ENCODE measurements at places on chromosomes 4 and X.

GRCh38 chr4:176838601-176839433 is 46.1 kb upstream of the VEGFC start:
- peak; percentile 63 for DNase-seq

DNA sequence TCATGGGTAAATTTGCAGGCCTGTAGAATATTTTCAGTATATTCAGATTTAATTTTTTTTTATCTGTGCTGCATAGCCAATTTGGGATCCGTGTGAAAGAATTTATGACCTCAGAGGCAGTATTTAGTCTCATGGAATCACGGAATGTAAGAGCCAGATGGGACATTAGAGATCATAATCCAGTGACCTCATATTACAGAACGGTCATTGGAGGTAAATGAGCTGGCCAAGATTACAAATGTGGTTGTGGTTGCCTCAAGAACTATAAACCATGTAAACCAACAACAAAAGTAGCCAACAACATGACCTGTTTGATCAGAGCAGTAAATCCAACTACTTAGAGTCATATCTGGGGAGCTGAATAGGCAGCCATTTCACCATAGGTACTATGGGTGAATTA is 71.6 kb downstream of the AMOT start:
- no peak for DNase-seq

DNA sequence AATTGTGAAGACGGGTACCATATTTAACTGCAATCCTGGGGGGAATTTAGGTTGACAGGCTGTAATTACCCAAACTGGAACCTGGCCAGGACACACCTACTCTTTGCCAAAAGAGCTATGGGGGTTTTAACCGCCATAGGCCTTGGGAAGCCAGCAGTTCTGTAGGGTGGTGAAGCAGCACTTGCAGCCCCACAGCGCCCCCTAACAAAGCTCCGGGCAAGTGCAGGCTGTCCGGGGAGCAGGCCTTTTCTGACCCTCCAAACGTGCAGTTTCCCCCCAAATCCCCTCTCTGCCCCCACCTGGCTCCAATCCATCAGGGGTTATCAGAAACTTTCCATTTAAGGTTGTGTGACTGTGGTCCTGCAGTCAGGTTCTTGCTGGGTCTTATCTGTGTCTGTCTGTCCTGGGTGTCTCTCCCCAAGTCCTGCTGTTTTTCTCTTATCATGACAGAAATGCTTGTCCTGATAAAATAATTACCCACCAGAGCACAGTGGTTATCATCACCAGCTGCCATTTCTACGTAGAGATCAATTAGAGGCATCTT is 350.9 kb downstream of the MID1IP1 start:
- no peak for DNase-seq

DNA sequence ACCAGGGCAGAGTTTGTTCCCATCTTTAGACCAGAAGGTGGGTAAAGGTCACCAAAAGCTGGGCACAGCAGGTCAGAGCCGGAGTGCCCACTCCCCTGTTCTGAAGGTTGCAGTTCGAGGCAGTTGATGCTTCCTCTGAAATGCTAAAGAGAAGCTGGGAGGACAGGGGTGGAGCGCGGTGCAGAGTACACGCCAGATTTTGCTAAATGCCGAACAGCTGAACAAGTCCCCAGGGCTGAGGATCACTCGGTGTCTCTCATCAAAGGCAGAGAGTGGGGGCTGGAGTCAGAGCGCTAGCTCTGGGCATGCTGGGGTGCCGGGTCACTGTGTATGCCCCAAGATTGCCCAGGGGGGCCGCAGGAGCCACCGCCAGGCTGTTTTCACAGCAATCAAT is 197.0 kb downstream of the BCOR start:
- no peak for DNase-seq

- DNase-seq: no peak
Observed at GRCh38 chr4:56130606-56131155, 181.9 kb downstream of the CEP135 start.

- no peak for DNase-seq
Observed at GRCh38 chr4:156560701-156561100, 410.9 kb downstream of the PDGFC start.

All from HFF-Myc (cell line).